Stimulated activated CD4-positive, alpha-beta T cell treated with anti-CD3 and anti-CD28 coated beads, Interleukin-2, amount 100 ng/mL, for 24 hours (primary cell): ENCODE measurements at places on chromosomes 2 and 18.

GRCh38 chr2:188851311-188851710, 122.9 kb upstream of the COL3A1 start:
- DNase-seq, result no peak

GRCh38 chr2:144510294-144510991, 9.5 kb downstream of the ZEB2 start:
- DNase-seq, result no peak

DNA sequence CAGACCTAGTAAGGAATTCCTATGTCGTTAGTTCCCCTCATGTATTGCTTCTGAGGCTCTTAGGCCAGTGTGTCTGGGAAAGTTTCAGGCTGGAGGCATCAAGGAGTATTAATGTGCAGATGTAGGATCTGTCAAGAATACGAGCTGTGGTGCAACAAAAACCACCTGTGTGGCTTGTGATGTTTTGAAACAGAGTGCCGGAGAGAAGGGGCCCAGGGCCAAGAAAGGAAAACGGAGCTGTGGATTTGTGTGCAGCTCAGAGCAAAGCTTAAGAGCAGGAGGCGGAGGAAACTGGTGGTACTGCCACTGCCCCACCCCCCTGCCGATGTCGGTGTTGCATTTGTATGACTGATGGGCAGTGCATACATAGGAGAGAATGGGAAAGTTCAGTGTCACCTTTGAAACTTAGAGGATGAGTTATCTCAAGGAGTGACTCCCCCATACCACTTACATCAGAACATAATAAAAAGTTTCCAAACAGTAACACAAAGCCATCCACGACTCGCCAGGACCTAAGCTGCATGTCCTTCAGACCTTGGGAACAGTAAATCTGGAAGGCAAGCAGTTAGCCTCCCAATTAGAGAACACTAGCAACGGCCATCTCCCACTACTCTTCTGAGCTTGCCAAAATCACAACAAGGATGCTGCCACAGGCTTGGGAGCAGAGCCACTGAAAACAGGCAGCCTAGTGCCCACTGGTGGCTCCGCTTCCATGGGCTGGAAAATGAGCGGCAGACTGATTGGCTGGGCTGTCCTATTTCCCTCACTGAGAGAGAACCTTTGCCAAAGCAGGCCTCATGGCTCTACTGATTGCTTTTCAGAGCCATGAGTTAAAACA, 152.7 kb upstream of the NT5C1B start:
- no peak for DNase-seq

- DNase-seq, result no peak
Observed at GRCh38 chr2:204669382-204669781, 124.1 kb downstream of the PARD3B start.

DNA sequence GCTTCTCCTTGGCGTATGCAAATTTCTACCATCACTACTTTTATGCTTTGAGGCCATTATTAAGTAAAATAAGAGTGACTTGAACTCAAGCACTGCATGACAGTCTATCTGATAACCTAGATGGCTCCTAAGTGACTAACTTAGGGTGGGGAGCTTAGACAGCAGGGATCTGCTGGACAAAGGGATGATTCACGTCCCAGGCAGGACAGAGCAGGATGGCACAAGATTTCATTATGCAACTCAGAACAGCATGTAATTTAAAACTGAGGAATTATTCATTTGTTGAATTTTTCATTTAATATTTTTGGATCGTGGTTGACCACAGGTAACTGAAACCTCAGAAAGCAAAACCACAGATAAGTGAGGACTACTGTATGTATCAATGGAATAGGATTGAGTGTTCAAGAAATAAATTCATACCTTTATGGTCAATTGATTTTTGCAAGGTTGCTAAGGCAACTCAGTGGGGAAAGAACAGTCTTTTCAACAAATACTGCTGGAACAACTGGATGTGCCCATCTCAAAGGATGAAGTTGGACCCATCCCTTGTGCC, 115.3 kb downstream of the MBD2 start:
- no peak for DNase-seq

DNA sequence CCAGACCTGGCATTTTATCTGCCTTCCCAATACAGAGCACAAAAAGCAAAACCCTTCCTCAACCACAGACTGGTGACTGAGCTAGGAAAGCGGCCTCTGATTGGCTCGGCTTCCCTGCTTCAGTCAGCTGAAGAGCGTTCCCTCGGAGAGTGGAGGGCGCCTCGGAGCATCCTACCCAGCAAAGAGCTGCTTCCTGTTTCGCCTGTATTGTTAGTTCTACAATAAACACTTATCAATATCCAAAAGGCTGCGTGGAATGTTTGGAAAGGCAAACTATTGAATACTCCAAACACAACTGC, 125.0 kb downstream of the CACNB4 start:
- peak; percentile 2 for DNase-seq

DNA sequence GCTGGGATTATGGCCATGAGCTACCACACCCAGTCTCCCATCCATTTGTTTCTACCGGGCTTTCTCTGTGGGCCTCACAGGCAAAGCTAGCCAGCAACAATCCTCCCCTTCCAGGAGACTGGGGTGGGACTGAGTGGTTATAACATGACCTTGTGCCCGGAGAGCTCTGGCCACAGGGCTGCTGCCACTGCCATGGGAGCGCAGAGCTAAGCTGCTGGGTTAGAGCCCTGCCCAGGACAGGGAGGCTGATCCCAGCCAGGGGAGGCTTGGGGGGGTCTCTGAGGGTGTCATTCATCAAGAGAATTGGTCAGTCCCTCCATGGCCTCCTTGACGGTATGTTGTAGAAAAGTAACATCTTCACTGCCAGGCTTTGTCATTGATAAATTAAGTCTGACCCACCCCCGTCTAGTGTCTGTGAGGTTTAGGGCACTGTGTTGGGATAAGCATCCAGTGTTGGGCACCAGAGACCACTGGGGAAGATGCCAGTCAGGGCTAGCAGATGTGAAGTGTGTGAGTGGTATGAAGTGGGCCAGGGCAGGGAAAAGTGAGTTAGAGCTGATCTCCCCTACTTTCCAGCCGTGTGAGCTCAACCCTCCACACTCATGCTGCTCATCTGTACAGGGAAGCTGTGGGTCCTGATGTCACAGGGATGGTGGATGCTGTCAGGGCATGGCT, 368.4 kb upstream of the HS6ST1 start:
- DNase-seq, result no peak

DNA sequence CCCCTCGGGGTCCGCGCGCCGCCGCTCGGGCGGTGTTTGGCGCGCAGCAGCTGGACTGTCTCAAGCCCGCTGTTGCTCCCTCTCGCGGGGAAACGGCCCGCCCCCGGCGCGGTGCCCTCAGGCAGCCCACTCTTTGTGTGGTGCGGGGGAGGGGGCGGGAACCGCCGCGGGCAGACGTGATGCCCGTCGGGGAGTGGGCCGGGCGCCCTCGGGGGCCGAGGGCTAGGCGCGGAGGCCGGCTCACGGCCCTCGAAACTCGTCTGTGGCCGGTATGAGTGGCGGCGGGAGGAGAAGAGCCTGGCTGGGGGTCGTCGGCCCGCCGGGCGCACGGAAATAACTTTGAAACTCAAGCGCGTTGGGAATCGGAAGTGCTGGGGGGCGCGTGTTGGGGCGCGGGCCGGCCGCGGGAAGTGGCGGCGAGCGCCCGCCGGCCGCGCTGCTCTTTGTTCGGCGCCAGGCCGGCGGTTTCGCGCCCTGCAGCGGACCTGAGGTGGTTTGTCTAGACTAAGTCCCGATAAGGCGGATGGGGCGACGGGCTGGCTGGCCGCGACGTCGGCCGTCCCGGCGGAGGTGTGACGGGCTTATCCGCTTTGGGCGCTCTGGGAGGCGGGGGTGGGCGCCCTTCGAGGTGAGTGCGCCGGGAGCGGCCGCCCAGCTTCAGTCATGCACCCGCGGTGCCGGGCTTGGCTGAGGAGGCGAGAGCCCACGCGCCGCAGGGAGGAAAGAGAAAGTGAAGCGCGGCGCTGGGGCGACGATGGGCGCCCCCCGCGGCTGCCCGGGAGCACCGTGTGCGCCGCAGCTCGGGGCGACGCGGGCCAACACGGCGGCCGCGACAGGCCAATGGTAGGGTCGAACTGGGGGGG, 679 bp downstream of the PTMA start:
- DNase-seq, result peak; percentile 63

DNA sequence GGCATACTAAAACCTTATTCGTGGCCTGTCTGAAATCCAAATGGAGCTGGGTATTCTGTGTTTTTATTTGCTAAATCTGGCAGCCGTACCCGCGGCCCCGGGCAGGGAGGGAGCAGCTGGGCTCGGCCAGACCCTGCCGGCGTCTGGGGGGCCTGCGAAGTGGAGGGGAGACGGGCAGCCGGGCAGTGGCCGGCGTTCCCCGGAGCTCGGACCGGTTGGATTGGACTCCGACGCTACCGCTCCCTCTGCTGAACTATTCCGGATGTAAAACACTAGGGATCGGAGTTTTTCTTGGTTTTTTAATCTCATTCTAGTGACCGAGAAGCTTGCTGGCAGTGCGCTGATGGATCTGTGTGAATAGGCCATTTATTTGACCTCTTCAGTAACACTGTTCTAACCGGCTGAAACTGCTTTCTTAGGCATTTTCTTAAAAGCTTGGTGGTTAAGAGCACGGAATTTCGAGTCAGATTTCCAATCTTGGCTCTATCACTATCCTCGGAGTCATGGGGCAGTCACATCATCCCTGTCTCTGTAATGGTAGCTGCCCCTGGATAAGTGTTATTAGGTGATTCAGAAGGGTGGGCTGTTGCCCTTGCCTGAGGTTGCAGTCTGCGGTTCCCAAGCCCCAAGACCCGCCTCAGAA, 694 bp downstream of the UNC50 start:
- DNase-seq, result no peak

DNA sequence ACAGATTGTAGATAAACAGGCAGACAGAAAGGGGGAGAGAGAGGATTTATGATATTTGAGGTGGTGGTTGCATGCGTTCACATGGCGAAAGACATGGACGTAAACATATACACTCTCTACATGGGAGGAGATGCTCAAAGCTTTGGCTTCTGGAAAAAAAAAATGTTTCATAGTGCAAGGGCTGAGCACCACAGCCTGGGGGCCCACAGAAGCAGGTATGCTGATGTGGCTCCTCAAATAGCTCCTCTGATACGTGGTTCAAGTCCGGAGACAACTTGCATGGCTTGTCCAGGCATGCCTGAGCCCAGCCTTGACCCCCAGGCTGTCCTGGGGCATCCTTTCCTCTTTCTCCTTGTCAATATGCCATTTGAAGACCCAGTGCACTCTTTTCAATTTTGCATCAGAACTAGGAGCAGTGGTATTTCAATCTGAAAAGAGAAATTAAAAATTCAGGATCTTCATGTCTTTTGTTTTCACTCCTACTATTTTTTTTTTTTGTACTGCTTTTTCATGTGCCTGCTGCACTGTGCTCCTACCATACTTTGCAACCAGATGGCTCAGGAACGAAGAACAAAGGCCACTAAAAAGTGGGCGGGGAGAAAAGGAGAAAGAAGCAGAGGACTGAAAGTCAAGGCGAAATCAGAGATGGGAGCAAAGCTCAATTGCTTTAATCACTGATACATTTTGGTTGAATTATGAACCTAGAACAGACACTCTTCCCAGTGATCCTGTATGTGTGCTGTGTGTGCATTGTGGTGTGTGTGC, 495.7 kb upstream of the TCF4 start:
- DNase-seq, result no peak

DNA sequence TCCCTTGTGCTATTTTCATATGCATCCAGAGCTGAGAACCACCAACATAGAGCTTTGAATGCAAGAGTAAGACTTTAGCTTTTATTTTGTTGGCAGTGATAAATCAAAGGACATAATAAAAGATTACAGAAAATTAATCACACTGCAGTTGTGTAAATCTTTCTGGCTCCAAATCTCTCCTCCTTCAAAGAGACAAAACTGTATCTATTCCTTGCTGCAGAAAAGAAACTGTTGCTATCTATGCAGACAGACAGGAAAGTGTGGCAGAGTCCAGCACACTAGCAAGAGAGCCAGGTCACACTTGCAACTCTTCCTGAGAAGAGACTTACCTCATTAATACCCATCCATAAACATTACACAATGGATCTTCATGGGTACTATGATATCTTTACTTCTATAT, 57.5 kb downstream of the DTNB start:
- no peak for DNase-seq
